ENCODE measurements at places on chromosomes 1 and 21.

DNA sequence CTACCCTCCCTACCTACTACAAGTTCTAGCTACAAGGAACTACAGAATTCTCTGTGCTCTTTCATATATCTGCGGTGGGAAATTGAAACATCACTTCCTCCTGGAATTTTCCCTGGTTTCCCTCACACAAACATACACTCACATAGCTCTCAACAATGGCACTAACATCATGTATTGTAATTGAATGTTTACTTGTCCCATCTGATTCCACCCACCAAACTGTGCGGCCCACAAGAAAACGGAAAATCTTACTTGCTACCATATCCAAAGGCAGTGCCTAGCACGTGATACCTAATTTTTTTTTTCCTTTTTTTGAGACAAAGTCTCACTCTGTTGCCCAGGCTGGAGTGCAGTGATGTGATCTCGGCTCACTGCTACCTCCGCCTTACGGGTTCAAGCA lies 33.9 kb downstream of the NDC1 start:
- no peak for DNase-seq

- no peak for DNase-seq
Measured at GRCh38 chr1:161096015-161096414, 2.1 kb upstream of the KLHDC9 start.

DNA sequence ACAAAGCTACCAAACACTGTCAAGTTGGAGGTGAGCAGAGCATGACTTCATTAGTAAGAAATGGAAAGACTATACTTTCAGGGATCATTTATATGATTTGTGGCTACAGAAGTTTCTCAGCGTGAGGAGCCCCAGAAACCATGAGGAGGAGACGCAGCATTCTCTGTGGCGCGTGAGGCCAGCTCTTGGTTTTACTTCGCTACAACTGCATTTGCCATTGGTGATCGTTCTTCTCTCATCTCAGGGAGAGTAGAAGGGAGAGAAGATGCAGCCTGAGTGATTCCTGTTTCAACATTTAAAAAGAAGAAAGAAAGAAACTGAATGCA lies 94.5 kb upstream of the ATP1A1 start:
- no peak for DNase-seq

- DNase-seq, result no peak
Measured at GRCh38 chr1:119351997-119352396, 16.6 kb upstream of the HAO2 start.

DNA sequence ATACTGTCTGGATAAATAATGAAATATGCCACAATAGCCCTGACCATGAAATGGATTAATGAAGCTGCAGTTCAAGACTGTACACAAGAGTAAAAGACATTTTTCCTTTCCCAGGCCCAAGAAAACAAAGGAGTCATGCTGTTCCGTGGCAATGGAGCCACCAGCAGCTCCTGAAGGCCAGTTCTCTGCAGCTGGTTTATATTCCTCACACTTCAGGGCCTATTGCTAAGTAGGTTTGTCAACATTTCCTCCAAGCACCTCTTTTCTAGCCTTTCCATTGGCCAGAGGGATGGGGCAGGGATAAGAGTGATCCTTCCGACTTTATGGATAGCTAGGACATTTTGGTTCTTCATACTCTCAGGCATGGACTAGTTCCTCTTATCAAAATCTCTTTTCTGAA lies 24.2 kb upstream of the RGL1 start:
- no peak for DNase-seq

DNA sequence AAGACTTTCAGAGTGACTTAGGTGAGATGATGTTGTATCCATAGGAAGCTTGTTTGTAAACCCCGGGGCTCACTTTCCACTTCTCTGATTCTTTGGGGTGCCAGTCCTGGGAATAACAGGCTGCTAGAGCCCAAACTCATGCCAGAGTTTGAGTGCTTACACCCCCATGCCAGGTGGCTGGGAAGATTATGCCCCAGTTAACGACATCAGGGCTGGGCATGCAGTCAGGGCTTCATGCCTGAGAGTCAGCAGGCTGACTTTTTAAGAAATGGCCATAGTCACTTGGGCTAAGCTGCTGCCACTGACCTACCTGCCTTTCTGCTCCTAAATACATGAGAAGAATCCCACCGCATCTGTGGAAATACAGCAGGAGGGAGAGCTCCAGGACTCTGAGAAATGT lies 425.6 kb upstream of the VAMP3 start:
- no peak for DNase-seq

GRCh38 chr1:204472660-204473059 lies 21.9 kb downstream of the PIK3C2B start:
- DNase-seq, result no peak

Data from RWPE1 (cell line).